HL-60 (cell line): ENCODE measurements at places on chromosomes 6 and 20.

DNA sequence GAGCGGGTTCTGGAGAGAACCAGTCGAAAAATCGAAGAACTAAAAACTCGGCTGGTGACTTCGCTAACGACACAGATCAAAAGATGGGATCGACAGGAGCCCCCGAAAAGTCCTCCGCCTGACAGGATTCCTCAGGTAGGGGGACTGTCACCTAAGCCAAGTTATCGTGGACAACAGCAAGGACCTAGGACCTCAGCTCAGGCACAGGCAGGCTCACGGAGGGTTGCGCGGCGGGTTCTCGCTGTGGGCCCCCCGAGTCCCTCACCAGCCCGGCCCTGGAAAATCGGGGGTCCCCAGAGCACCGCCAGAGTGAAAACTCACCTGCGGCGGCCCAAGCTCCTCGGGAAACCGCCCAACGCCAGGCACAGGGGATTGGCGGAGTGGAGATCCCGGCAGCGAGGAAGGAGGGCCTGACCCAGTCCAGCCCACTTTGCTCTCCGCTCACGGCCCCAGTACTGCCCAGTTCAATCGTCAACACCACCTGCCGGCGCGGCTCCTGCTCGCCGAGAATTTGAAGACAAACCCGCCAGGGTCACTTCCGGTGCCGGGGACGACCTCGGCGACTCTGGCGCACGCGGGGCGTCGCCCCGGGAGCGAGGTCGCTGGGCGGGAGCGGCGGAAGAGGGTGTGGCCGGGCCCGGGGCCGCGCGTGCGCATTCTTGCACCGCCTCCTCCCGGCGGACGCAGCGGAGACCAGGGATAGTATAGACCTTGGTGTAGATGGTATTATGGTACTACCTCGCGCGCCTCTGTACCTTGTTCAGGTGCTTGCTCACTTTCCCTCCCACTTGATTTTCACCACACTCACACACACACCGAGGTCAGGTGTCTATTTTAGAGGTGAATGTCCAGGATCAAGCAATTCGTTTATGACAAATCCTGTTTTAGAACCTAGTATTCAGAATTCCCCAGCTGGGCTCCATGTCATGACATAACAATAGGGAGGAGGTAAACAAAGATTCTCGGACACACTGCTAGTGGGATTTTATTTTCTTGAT, at the start of gene KATNA1:
KATNA1 (minus strand) TSS at position 567 of the 998 bp plus-strand sequence. CDS start 10,167 bp downstream, outside the sequence.
- peak; percentile 75 for DNase-seq

- DNase-seq: no peak
Measured at GRCh38 chr6:8468552-8469356, 33.4 kb upstream of the SLC35B3 start.

DNA sequence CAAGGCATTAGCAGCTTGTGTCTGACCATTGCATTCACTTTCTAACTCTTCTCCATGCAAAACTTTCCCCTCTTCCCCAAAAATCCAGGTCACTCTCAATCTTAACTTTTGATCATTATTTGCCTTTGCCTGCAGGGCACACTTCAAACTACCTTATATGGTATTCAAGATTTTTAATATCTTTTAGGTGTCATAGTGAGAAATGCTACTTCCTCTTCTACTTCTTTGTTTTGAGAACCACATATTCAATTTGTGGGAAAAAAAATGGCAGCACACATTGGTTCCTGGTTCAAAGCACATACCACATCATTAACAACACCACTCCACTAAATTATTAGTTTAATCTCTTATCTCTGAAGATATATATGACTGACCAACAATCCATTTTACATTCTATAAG, 1267.0 kb upstream of the CITED2 start:
- DNase-seq: no peak

GRCh38 chr20:56628873-56629463, at the start of gene TFAP2C:
Gene TFAP2C (plus strand): TSS chr20:56629306. CDS start chr20:56629545, 239 bp downstream.
- DNase-seq: no peak

GRCh38 chr20:61888101-61888865, 177.4 kb downstream of the TAF4 start:
- no peak for DNase-seq

DNA sequence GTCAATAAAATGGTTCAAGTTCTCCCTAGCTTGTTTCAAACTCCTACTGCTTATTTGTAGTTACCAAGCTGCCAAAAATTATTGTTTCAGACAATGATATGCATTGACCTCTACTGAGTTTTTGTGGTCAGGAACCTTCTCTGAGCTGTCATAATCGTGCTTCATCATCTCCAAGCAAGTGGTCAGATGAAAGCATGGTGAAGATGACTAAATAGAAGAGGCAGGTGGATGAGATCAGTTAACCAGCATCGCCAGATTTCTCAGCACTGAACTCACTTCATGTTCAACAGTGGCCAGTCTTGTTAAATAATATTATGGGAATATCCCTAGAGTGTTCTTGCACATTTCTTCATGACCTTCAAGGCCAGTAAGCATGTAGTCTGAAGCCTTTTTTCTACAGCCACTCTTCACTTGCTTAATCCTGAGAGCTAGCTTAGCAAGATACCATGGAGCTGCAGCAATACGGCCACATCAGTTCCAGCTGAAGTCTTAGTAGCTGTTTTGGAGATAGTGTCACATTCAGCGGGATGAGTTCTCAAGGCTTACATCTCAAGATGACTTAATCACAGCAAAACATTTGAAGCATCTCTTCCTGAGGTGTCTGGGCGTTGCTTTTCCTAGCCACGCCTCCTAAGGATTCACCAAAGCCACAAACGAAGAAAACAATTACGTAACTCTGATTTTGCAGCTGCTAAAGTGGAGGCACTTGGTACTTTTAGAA, 101.6 kb upstream of the TMEM30A start:
- peak; percentile 5 for DNase-seq
